Effector memory CD8-positive, alpha-beta T cell (primary cell): ENCODE measurements at places on chromosomes 2 and 18.

DNA sequence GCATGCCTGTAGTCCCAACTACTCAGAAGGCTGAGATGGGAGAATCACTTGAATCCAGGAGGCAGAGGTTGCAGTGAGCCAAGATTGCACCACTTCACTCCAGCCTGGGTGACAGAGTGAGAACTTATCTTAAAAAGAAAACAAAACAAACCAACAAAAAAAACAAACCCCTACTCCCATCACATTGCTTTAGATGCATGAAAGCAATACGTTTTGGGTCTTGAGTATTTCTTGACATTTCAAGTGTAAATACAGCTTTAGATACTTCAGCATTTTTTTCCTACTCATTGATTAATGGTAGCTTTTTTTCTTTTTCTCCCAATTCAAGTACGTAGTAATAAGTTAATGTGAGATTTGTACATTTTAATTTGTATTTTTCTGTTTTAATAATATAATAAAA, 20.3 kb downstream of the RASGRP3 start:
- H3K4me3 ChIP-seq: peak overlapping the region; percentile 68
- peaks cover 15% of the 10 kb centered on the region for H3K27me3 ChIP-seq
- no peak for DNase-seq

GRCh38 chr2:86552889-86553288, 10.4 kb downstream of the CHMP3 start:
- H3K4me1 ChIP-seq: peaks cover 13% of the 10 kb centered on the region
- no peak for DNase-seq
- peaks cover 4% of the 10 kb centered on the region for H3K36me3 ChIP-seq
- H3K27ac ChIP-seq: peak overlapping the region; percentile 74

- no peaks in the 10 kb centered on the region for H3K36me3 ChIP-seq
- H3K27ac ChIP-seq: no peak overlapping the region
- peaks cover 32% of the 10 kb centered on the region for H3K4me1 ChIP-seq
- no peaks in the 10 kb centered on the region for H3K27me3 ChIP-seq
- DNase-seq: no peak
Observed at GRCh38 chr2:8584174-8585066, 97.4 kb upstream of the ID2 start.

DNA sequence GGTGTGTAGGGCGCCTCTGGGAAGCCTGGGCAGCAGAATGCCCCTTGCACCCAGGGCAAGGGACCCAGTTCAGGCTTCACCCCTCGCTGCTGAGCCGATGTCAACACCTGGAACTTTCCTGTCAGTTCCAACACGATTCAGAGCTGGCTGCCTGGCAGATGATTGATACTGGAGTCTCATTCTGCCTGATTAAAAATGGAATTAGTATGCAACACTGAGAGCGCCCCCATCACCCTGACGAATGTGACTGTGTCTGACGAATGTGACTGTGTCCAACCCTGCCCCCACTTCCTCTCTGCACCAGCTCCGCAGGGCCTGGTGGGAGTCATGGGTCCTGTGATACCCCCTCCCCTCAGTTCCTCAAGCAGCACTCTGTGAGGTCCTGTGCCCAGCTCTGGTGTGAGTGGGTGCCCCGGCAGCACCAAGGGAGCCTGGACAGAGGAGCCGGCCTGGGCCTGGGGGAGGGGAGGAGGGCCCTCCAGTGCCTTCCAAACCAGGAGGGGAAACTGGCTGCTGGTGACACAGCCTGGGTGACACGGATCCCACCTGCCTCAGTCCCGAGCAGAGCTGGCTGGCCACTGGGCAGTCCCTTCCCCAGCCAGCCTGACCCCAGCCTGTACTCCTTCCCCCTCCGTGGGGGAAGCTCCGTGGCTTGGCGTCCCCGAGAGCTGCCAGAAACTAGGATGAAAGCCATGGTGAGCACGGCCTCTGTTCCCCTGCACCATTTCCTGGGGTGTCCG, 41.4 kb upstream of the ALPP start:
- no peak for DNase-seq
- no peak overlapping the region for H3K4me3 ChIP-seq
- H3K27me3 ChIP-seq: no peaks in the 10 kb centered on the region
